ENCODE measurements at places on chromosomes 7 and 10.

DNA sequence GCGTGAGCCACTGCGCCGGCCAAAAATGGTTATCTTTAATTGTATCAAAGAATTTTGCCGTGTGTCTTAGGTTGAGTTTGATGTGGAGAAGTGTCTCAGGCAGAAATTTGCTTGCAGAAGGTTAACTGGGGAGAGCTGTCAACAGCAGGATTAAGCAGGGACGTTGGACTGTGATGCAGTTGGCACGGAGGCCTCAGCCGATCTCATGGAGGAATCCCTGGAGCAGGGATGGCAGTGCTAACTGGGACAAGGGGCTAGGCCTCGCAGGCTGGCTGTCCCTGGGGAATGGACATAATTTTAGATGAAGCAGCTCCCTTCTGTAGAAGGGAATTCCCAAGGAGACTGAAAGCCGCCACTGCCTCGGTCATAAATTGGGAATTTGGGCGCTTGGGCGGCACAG is 12.3 kb upstream of the KIF5B start:
- DNase-seq: no peak

DNA sequence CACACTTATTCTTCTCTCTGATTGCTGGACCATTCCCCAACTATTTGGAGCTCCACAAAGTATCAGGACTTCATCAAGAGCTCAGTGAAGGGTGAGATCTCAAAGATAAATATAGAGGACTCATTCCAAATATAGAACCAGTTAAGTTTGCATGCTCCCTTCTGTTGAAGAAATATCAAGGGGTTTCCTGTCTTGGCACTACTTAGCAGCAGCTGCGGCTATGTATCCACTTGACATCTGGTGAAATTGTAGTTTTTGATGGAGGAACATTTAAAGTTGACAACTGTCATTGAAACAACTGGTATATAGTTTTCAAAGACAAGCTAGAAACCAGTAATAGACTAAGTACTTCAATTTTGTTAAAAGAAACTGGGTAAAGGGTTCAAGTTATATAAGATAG is 1.0 kb upstream of the SPAG6 start:
- DNase-seq: no peak

DNA sequence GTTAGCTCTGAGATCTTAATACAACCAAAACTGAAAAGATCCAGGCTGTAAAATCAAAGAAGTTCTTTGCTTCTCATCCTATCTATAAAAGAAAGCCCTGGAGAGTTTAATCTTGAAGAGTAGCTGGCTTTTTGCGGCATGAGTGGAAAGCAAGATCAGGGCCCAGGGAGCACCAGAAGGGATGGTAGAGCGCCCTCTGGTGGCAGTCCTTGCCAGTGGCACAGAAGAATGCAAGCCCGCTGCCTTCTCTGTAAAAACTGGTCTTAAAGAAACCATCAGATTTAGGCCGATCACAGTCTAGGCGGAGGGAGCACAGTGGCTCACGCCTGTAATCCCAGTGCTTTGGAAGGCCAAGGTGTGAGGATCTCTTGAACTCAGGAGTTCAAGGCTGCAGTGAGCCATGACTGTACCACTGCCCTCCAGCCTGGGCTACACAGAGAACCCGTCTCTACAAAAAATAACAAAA is 35.6 kb downstream of the CPN1 start:
- DNase-seq: peak; percentile 75

GRCh38 chr10:107443813-107444212 is 279.3 kb upstream of the SORCS1 start:
- no peak for DNase-seq

GRCh38 chr10:86533328-86533727 is 11.7 kb upstream of the WAPL start:
- DNase-seq: no peak
